Fibroblast of lung (primary cell): ENCODE measurements at places on chromosomes 1 and 21.

DNA sequence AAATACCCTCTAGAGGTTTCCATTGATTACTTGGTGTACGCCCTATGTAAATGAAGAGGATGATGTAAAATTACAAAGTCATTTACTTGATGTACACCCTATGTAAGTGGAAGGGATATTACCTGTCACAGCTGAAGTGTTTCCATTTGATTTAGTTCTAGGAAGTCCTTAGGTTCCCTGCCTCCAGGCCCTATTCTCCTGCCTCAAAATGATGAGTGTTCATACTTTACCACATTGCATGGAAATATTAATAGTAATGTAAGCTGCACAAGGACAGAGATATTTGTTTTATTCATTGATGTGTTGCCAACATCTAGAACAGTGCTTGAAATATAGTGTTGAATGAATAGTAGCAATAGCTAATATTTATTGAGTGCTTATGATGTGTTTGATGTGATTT is 9.5 kb upstream of the AK4 start:
- H3K27me3 ChIP-seq: no peaks in the 10 kb centered on the region
- no peak overlapping the region for H3K27ac ChIP-seq
- H3K36me3 ChIP-seq: no peaks in the 10 kb centered on the region
- no peak for DNase-seq
- no peak overlapping the region for H3K4me3 ChIP-seq

DNA sequence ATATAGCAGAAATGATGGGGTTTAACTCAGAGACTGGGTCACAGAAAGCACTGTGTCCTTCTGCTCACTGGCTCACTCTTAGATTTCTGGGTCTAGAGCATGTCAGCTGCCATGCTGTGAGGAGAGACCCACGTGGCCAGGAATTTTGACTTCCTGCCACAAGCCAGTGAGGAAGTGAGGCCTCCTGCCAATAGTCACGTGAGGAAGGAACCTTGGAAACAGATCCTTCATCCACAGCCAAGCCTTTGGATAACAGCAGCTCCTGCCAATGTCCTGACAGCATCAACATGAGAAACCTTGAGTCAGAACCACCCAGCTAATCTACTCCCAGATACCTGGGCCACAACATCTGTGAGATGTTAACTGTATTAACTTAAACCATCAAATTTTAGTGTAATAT is 114.5 kb upstream of the PLPPR5 start:
- no peak for DNase-seq
- no peaks in the 10 kb centered on the region for H3K27me3 ChIP-seq
- H3K36me3 ChIP-seq: no peaks in the 10 kb centered on the region
- H3K4me1 ChIP-seq: no peaks in the 10 kb centered on the region
- H3K4me3 ChIP-seq: no peak overlapping the region

DNA sequence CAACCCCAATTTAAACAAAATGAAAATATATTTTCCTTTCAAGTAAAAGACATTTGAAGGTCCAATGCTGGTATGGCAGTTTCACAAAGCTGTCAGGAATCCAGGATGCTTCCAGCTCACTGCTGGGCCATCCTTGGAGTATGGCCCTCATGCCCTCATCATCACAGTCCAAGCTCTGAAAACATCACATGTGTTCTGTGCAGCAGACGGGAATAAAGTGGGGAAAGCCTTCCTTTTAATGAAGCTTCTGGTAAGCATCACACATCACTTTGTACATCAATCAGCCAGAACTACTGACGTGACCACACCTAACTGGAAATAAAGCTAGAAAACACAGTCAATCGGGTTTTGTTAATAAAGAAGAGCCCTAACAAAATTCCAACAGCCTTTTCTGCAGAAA is 22.7 kb downstream of the CDC42BPA start:
- H3K4me3 ChIP-seq: no peak overlapping the region
- DNase-seq: no peak
- no peaks in the 10 kb centered on the region for H3K27me3 ChIP-seq
- H3K4me1 ChIP-seq: no peaks in the 10 kb centered on the region

- H3K27me3 ChIP-seq: no peaks in the 10 kb centered on the region
- no peak for DNase-seq
- H3K4me1 ChIP-seq: peaks cover 4% of the 10 kb centered on the region
- H3K27ac ChIP-seq: no peak overlapping the region
These were observed 18.7 kb downstream of the MEAF6 start for GRCh38 chr1:37495875-37496274.

- DNase-seq: no peak
- no peaks in the 10 kb centered on the region for H3K4me1 ChIP-seq
- H3K27ac ChIP-seq: no peak overlapping the region
- H3K4me3 ChIP-seq: no peak overlapping the region
These were observed 187.1 kb upstream of the NFIA start for GRCh38 chr1:60895252-60895651.

- H3K4me3 ChIP-seq: no peak overlapping the region
- H3K4me1 ChIP-seq: no peaks in the 10 kb centered on the region
- H3K27ac ChIP-seq: no peak overlapping the region
- H3K27me3 ChIP-seq: no peaks in the 10 kb centered on the region
- no peaks in the 10 kb centered on the region for H3K36me3 ChIP-seq
These were observed 214.1 kb downstream of the AJAP1 start for GRCh38 chr1:4868521-4868920.

GRCh38 chr1:28640766-28641165 is 2.1 kb downstream of the TAF12 start:
- no peaks in the 10 kb centered on the region for H3K36me3 ChIP-seq
- H3K4me3 ChIP-seq: no peak overlapping the region
- no peak for DNase-seq
- no peak overlapping the region for H3K27ac ChIP-seq

DNA sequence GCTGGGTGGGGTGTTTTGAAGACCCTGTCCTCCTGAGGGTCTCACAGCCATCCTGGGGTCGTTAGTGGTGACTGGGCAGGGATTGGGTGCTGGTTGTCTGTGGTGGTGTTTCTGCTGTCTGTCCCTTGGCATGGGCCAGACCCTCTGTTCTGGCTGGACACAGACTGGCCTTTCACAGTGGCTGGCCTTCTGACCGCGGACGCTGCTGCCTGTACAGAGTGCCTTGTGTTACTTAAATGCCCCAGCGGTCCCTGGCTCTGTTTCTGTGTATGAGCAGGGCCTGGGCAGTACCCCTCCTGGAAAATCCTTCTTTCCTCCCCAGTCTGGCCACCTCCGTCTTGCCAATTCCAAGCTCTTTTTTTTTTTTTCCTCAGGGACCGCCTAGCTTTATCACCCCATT is 50.9 kb downstream of the SH3BGR start:
- H3K27ac ChIP-seq: no peak overlapping the region
- no peaks in the 10 kb centered on the region for H3K36me3 ChIP-seq
- no peaks in the 10 kb centered on the region for H3K27me3 ChIP-seq
- DNase-seq: no peak

GRCh38 chr1:153533689-153534201 is 2.0 kb downstream of the S100A6 start:
- peak; percentile 93 for DNase-seq
- H3K4me1 ChIP-seq: peaks cover 10% of the 10 kb centered on the region
- H3K27ac ChIP-seq: peak overlapping the region; percentile 98
- H3K36me3 ChIP-seq: peaks cover 6% of the 10 kb centered on the region
- no peaks in the 10 kb centered on the region for H3K27me3 ChIP-seq

GRCh38 chr1:21651214-21652042 is 17.7 kb downstream of the RAP1GAP start:
- no peak overlapping the region for H3K4me3 ChIP-seq
- DNase-seq: peak; percentile 27
- H3K27me3 ChIP-seq: peaks cover 21% of the 10 kb centered on the region
- H3K36me3 ChIP-seq: no peaks in the 10 kb centered on the region

DNA sequence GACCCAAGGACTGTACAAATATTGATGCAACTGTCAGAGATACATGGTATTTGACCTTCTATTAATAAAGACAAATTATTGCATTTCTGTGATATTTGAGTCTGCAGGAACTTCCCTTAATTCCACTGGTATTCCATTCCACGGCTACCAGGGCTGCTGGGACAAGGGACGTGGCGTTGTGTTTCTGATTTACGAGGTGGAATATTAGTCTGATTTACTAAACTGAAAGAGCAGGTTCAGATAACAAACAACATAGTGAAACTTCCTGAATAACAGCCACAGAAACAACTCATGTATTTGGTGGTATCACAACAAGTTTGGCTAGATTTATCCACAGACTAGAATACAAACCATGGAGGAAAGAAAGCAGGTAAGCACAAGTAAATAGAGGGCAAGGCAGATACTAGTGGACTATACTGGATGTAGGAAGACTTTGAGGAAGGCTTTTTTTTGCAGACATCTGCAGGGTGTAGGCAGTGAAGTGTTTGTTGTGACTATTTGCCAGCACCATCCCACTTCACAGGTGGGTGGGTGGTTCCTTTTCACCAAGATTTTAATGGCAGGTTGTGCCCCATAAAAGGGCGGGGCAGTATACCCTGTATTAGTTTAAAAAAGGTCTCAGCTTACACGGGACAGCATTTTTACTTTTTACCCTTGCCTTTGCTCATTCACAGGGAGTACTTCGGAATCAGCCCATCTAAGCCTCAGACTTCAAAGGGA is 100.4 kb downstream of the FGGY start:
- no peaks in the 10 kb centered on the region for H3K36me3 ChIP-seq
- peaks cover 3% of the 10 kb centered on the region for H3K4me1 ChIP-seq
- no peak overlapping the region for H3K27ac ChIP-seq
- H3K4me3 ChIP-seq: no peak overlapping the region
- no peaks in the 10 kb centered on the region for H3K27me3 ChIP-seq

- H3K4me1 ChIP-seq: no peaks in the 10 kb centered on the region
- no peak overlapping the region for H3K27ac ChIP-seq
- no peak for DNase-seq
- H3K4me3 ChIP-seq: no peak overlapping the region
- no peaks in the 10 kb centered on the region for H3K36me3 ChIP-seq
These were observed 3.7 kb downstream of the KCNAB2 start for GRCh38 chr1:6049419-6049818.

DNA sequence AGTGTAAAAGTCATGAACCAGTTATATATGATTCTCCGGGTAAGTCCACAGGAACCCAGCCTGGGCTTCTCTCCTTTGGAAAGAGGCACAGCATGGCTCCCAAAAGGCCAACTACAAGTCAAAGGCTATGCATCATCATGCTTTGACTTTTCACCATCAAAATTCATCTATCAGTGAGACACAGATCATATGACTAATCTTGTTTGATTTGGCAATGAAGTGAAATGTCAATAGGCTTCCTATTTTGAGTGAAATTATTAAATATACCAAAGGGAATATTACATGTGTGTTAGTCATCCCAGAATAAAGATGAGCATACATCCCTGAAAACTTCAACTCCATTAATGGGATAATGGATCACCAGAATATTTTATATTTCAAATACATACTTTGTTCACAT is 83.5 kb upstream of the ADGRL2 start:
- DNase-seq: peak; percentile 15
- H3K4me1 ChIP-seq: peaks cover 3% of the 10 kb centered on the region
- no peaks in the 10 kb centered on the region for H3K27me3 ChIP-seq
- H3K4me3 ChIP-seq: no peak overlapping the region
- no peaks in the 10 kb centered on the region for H3K36me3 ChIP-seq

- H3K27me3 ChIP-seq: peaks cover 28% of the 10 kb centered on the region
- no peaks in the 10 kb centered on the region for H3K4me1 ChIP-seq
- H3K4me3 ChIP-seq: no peak overlapping the region
- DNase-seq: no peak
- no peak overlapping the region for H3K27ac ChIP-seq
These were observed 2.6 kb upstream of the GJB3 start for GRCh38 chr1:34778381-34778780.

- H3K27me3 ChIP-seq: no peaks in the 10 kb centered on the region
- no peaks in the 10 kb centered on the region for H3K36me3 ChIP-seq
- H3K4me1 ChIP-seq: no peaks in the 10 kb centered on the region
- H3K4me3 ChIP-seq: no peak overlapping the region
- no peak overlapping the region for H3K27ac ChIP-seq
- no peak for DNase-seq
These were observed 199.3 kb upstream of the ZC3H12A start for GRCh38 chr1:37274938-37275631.

- H3K27me3 ChIP-seq: no peaks in the 10 kb centered on the region
- no peaks in the 10 kb centered on the region for H3K36me3 ChIP-seq
- H3K4me1 ChIP-seq: no peaks in the 10 kb centered on the region
- no peak for DNase-seq
- no peak overlapping the region for H3K27ac ChIP-seq
These were observed 53.8 kb upstream of the SGIP1 start for GRCh38 chr1:66480162-66480561.
